ENCODE measurements at places on chromosomes 1 and 21.

DNA sequence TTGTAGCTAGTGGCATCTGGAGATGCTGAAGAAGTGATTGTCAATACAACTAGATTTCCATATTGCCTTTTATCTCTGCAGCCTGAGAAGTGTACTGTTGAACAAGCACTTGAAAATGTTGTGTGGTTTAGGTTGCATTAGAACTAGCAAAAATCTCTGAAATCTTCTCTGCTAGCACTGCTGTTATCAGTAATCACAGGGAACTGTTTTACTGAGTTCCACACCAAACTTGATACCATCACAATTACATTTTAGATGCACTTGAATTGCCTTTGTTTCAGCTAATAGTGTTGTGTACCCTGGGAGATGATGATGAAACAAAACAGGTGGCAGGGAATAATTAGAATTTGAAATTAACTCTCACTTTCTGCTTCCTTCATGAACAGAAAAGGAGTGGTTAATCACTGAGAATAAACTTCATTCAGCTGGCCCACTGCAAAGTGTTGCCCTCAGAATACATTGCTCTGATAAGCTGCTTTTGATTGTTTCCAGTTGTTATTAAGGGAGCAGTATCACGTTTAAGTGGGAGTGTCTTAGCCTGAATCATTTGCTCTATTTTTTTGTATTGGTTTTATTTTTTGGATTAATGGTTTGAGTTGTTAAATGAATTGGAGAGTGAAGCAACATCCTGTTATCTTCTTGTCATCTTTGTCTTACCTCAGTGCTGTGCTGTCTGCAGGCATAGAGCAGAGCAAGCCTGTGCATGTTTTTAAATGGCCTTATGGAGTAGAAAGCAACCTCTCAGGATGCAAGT, 13.0 kb downstream of the FAM20B start:
- no peak for DNase-seq

DNA sequence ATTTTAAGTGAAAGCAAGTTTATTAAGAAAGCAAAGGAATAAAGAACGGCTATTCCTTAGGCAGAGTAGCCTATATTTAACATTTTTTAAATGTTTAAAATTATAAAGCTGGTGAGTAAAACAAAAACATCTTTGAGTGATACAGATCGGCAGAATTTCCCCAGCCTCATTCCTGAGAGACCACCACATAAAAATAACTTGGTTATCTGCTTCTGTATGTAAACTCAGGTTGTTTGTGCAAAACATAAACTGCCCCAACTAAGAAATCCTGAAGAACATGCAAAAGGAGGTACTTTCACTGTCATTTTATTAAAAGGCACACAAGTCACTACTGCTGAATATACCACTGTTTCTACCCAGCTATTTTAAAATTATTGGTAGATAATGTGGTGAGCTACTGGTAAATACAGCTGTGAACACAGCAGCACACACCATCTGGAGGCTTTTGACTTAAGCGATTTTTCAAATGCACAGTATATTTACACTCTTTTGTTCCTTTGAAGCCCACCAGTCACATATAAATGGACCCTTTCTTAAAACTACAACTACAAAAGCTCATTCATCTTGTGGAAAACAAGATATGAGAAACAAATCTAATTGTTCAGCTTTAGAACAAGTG, 119.3 kb downstream of the RERE start:
- no peak for DNase-seq

DNA sequence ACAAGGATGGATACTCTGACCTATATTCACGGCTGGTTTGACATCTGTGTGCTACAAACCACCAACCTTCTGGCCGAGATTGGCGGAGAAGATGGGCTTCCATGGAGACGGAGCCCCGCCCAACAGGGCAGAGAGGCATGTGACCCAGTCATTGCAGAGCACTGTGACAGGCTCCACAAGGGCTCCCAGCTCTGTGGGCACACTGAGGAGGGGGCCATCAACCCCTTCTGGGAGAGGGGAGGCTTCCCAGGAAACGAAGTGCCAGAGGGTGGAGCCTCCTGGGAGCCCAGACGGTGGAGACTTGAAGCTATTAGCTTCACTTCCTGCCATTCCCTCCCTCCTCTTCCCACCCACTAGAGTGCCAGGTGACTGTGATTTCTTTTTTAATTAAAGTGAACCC, 71.6 kb upstream of the IFFO2 start:
- no peak for DNase-seq

- DNase-seq = no peak
These were observed 191.3 kb downstream of the TGFB2 start for GRCh38 chr1:218536296-218536986.

- DNase-seq = no peak
These were observed 525.0 kb downstream of the MATN1 start for GRCh38 chr1:30198451-30198760.

DNA sequence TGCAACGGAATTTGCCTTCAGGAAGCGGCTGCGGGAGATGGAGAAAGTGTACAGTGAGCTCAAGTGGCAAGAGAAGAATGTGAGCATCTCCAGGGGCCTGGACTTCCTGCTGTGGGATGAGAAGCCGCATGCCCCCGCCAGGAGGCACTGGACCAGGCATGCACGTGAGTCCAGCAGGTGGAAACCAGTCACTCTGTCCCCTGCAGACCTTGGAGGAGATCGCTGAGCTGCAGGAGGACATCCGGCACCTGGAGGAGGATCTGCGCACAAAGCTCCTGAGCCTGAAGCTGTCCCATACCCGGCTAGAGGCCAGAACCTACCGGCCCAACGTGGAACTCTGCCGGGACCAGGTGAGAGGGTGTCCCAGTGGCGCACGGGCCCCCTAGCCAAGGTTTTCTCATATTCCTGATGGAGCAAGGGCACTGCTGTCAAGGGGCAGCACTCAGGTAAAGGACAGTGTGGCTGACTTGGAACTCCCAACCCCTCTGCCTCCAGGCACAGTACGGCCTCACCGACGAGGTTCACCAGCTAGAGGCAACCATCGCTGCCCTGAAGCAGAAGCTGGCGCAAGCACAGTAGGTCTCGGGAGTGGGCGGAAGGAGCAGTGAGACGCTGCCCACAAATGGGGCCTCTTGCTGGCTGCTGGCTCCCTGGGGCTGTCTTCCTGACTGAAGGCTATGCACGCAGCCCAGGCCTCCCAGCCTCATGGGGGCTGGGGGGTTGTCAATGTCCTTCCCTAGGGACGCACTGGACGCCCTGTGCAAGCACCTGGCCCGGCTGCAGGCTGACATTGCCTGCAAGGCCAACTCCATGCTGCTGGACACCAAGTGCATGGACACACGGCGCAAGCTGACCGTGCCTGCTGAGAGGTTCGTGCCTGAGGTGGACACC, 1.2 kb upstream of the ADPRS start:
- DNase-seq = no peak

GRCh38 chr1:218493986-218494385, 148.8 kb downstream of the TGFB2 start:
- DNase-seq = no peak

DNA sequence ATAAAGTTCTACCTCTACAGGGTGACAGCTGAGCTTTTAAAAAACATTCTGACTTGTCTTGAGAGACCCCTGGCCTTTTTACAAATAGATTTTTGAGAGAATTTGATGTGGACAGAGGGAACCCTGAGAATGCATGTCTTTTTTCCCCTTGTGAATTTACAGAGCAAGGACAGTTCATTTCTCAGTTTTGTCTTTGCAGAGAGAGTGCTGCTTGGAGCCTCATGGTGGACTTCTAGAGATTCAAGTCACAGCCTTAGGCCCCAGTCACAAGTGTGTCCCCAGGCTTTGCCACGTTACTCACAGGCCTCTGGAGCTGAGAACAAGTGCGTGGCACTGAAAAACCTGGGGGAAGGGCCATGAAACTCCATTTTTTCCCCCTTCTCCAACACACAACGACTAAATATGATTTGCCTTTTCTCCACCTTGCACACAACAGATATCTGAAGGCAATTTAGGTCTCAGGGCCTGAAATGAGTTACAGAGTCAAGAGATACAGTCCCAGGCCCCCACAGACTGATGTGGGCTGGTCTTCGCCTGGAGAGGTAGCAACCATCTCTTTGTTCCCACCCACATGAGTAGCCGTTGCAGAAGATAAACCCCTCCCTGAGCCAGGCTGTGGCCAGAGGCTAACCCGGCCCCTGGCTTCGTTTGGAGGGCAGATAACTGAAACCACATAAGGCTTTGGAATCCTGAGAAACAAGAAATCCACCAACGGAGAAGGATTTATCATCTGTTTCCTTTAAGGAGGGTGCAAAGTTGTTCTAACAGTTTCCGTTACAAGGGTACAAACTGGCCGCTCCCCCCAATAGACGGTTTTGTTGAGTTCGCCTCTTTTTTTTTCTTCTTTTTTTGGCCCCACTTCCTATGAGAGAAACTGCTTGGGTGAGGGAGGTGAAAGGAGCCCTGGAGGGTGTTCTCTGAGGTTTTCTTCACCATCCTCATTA, 1.0 kb upstream of the PIGV start:
- DNase-seq = peak; percentile 11

DNA sequence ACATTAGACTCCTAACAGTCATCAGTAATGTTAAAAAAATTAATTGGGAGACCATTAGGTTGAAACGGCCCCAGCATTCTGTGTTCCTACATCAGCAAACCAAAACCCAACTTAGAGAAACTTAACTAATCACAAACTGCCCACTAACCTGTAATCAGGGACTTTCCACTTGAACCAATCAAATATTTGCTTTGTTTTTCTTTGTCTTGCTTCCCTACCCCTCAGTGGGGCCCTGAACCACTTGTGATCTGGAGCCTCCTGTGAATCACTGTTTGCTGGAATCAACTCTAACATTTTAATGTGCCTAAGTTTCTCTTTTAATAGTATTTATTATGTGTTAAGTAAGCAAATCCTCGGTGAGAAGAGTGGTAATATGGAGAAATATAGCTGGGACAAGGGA, 64.0 kb downstream of the ABCA4 start:
- DNase-seq = no peak

DNA sequence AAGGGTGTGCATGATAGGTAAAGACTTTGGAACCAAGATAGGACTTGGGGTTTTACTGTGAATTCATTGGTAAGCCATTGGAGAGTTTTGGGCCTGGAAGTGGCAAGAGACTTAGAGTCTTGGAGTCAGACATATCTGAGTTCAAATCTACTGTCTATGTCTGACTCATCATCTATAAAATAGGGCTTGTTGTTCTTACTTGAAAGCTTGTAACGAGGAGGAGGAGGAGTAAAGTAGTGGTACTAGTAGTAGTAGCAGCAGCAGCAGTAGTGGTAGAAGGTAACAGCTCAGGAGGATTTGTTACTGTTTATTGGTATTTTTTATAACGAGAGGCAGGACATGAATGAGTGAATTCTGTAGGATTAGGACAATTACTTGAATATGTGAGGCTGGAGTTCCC, 62.7 kb downstream of the CACHD1 start:
- DNase-seq = no peak

DNA sequence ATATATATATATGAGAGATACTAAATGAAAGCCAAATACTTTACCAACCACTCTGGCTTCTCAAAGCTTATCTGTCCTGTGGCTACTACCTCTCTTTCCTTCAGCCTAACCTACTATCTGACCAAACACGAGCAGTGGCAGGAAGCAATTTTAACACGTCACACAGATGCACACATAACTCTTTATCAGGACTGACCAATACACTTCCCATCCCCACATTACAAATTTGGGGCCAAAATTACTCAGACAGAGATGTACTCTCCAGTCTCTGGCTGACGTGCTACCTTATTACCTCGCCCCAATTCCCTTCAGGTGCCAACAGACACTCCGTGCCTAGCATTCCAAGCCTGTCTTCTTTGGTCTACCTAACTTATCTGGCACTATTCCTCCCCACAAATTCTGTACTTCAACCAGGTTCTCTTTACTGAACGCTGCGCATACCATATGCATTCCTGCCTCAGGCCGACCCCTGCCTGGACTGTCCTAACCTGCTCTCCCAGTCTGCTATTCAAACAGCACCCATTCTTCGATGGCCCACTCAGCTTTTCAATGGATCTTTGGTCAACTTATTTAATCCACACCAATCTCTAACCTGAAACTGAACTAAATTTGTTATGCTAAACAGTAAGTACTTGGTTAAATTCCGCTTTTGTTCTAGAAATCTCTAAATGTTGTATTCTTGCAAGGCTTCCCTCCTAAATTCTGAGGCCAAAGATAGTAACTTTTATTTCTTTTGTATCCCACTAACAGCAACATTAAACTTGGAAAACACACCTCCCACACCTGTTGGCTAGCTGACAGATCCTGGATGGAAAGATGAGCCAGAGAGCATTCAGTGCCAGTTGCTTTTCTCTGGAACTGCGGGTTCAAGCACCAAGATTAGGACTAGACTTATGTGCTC, 27.9 kb downstream of the RERE start:
- DNase-seq = no peak

GRCh38 chr1:68173283-68173935, 58.9 kb downstream of the WLS start:
- no peak for DNase-seq

DNA sequence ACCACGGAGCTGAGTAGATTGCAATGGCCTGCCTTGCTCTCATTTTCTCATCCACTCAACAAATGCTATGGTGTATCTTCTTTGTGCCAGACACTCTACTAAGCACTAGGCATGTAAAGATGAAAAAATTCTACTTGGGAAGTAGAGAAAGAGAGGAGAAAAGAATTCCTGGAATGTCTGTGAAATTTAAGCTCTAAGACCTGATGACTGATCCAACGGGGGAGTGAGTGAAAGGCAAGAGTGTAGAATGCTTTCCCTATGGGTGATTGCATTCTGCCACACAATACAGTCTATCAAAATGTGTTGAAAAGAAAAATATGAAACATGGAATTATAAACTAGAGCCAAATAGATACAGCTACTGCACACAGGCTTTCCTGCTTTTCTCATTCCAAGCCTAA, 82.3 kb downstream of the CYYR1 start:
- DNase-seq = no peak

GRCh38 chr21:37047079-37047478, 25.8 kb downstream of the PIGP start:
- no peak for DNase-seq

- no peak for DNase-seq
These were observed 21.6 kb upstream of the GUCA2A start for GRCh38 chr1:42186152-42186551.

DNA sequence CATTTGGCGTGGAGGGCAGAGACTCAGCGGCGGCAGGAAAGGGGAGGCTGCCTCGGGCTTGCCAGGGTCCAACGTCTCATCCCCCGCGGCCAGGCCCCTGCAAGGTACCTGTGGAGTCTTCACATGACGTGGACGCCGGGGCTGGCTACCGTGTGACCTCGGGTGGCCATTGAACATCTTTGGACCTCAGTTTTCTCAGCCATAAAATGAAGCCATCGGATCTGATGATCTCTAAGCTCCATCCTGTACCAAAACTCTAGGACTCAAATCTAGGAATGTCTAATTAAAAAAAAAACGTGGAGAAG, 141.8 kb upstream of the KCNE2 start:
- no peak for DNase-seq

- peak; percentile 4 for DNase-seq
These were observed 8.3 kb downstream of the VSIG8 start for GRCh38 chr1:159854116-159854692.

DNA sequence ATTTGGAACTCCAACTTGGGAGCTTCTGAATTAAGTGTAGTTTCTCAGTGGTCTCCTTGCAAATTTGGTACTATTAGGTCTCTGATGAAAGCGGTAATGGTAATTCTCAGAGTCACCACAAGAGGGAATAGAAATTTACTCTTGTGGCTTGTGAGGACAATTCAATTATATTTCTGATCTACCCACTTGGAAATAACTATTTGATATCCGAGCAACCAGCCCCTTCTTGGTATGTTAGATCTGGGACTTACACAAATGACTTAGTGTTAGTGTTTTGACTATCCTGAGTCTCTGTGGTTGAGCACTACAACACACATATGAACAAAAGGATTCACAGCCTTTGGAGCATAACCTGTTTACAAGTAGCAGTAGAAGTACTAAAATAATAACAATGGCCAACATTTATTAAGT, 68.1 kb downstream of the RPS6KA1 start:
- DNase-seq = no peak

Data from activated CD4-positive, alpha-beta T cell treated with anti-CD3 and anti-CD28 coated beads for 4 hours (primary cell).